Calu3 (cell line): ENCODE measurements at places on chromosomes 1 and 21.

DNA sequence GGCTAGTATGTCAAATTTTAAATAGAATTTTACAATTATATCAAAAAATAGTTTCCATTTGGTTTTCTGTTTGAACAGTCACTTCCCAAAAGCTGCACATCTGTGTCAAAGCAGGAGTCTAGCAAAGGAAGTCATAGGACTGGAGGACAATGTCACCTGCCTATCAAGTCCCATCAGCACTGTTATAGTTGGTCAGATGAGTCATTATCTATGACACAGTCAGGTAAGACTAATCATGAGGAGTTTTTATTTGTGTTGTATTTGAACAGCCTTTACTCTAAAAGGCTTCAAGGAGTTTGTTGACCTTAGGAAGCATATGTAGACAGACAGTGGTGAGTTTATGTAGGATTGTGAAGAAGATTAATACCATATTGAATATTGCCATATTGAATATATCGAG is 74.2 kb upstream of the QSOX1 start:
- no peak for DNase-seq

DNA sequence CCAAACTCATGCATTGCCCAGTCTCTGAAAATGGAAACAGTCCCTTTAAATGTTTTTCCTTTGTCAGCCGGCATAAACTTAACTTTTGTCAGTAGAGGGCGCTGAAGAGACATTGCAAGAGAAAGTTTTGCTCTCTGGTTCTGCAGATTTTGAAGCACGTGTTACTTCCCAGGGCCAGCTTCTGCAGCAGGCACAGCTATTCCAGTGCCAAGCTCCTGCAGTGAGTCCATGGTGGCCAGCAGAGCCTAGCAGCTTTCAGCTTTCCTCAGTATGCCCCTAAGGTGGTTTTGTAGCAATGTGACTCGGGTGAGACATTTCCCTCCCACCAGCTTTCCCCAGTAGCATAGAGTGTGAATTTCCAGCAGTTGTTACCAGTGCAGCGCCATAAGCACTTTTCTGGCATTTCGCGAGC is 2.6 kb upstream of the IFI44L start:
- peak; percentile 67 for DNase-seq

DNA sequence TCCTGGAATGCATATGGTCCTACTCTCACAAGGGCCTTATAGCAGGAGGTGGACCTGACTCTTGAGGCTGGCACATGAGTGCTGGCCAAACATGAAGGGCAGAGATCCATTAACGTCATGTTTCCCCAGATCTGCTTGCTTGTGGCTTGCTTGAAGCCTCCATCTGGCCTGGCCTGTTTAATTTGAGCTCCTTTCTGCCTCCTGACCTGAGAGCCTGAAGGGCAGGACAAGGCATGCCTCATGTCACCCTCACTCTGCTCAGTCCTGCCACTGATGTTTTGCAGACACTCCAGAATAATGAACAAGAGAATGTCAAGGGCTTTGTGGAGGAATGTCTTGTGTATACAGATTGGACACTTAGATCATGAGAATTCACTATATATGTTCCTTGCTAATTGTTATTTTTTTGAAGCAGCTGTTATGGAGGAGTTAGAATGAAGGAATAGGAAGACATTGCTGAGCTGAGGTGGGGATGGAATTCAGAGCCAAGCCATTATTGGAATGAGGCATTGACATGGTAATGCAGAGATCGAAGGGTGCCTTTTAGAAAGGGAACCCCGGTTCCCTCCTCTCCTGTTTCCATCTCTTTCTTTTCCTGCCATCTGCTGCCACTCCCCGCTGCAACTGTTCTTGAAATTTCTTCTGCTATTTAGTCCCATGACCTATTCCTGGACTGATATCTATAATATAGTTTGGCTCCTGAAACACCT is 457.0 kb upstream of the PROX1 start:
- DNase-seq, result no peak

DNA sequence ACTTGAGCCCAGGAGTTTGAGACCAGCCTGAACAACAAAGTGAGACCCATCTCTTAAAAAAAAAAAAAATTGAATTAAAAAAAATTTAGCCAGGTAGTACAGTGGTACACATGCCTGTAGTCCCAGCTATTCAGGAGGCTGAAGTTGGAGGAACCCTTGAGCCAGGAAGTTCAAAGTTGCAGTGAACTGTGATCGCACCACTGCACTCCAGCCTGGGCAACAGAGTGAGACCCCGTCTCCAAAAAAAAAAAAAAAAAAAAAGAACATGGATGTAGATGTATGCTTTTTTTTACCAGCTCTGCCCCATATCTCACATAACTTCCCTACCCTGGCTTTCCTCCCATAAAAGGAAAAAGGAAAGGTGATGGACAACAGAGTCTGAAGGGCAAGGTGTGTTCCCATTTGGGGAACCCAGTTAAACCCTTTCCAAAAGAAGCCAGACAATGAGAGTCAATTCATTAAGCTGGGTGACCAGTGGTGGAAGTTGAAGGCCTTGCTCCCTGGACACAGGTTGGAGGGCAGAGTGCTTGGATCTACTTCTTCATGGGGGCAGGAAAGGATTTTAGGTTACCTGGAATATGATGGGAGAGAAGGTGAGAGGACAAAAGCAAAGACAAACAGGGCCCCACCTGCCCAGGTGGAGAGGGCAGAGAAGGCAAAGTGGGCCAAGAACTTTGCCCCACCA is 2.9 kb downstream of the KRTCAP2 start:
- DNase-seq, result no peak

GRCh38 chr1:22784737-22785136 is 74.1 kb downstream of the EPHB2 start:
- DNase-seq, result no peak

DNA sequence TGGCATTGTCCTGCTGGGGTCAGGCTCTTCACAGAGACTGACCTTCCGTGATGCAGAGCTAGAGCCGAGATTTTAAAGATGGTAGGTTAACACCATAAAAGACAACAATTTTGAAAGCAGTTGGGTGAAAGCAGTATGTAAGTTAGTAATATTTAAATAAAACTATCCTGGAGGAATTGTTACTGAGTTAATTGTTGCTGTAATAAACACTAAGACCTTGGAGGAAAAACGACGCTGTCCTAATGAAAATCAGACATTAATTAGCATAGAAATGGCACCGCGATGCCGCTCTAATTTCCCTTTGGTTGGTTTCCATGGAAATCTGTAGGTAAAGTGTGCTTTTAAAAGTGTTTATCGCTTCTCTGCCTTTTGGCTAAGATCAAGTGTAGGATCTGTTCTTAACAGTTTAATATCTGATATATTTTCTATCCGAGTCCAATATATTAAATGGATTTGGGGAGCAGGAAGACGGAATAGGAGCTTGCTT is 745 bp upstream of the ANP32E start:
- no peak for DNase-seq

DNA sequence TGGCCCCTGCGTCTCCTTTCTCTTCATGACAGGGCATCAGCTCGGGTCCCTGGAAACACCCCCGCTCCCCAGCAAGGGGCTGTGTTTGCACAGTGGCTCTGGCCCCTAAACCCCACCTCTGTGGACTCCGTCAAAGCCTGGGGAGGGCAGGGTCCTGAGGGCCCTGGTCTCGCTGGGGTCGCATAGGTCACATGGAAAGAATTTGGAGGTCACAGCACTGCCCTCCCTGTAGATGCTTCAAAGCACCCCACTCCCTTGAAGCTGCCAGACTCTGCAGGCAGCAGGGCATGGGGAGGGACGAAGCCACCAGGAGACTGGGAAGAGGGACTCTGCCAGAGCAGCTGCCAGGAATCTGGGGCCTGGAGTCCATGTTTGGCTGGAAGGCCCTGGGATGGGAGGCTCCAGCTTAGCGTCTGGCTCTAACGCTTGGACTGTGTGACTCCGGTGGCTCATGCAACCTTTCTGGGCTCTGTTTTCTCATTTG is 36.6 kb upstream of the ECE1 start:
- DNase-seq, result no peak

- DNase-seq, result no peak
Measured at GRCh38 chr1:153790966-153791647, 15.9 kb downstream of the SLC27A3 start.

- peak; percentile 25 for DNase-seq
Measured at GRCh38 chr1:205805082-205805711, 7.8 kb downstream of the SLC41A1 start.

DNA sequence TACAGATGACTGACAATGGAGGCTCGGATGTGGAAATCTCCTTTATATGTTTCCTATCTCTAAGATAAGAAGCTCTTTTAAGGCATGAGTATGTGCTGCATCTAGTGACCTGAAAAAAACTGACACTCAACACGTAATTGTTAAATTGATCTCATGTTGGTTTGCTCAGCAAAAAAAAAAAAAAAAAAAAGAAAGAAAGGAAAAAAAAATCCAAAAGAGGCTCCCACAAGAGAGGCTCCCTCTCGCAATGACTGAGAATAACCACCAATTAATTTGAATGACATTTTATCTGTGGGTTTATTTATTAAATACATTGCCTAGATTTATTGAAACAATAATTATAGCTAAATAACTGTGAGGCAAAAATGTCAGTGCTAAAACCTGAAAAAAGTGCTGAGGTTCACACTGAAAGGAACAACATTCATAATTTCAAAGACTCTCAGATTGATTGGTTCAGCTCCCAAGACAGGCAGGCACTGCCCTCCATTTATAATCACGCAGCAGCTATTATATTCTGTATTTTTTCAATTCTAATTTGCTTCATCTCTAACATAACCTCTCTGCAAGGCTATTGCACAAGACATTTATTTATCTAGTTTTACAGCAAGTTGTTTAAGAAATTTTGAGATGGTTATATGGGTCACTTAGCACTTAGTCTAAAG is 184.5 kb upstream of the TMPRSS15 start:
- no peak for DNase-seq

DNA sequence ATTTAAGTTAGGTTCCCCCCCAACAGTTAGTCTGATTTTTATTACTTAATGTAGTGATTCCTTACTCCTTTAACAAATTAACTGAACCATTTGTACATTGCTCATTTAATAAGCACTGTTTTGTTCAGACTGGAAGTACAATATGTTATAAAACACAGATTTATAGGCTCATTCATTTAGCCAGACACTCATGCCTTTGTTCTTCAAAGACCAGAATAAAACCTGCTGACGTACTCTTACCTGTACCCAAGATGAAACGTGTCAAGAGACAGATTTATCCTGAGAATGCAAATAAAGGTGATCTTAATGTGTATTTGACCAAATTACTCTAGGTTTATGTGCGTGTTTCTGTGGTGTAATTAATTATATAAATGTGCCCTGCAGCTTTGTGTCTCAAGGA is 92.8 kb downstream of the INTS7 start:
- no peak for DNase-seq

- DNase-seq, result no peak
Measured at GRCh38 chr1:22763487-22764200, 53.0 kb downstream of the EPHB2 start.

- no peak for DNase-seq
Measured at GRCh38 chr1:53593758-53594380, 134.7 kb downstream of the DMRTB1 start.

DNA sequence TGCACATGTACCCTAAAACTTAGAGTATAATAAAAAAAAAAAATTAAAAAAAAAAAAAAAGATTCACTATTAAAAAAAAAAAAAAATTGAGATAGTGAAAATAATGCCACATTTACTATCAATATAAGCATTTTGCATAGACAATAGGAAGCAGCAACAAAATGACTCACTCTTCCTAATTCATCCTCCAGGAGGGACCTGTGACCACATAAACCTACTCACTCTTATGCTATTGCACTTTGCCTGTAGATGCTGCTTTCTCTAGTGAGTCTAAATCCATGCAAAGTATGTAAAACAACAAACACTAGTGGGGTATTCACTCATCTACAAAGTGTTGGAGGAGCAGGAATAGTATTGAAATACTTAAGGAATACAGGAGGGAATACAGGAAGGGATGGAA is 2.9 kb downstream of the OR10J5 start:
- DNase-seq, result no peak
